Neural crest cell (in vitro differentiated cells): ENCODE measurements at places on chromosomes 5 and 9.

DNA sequence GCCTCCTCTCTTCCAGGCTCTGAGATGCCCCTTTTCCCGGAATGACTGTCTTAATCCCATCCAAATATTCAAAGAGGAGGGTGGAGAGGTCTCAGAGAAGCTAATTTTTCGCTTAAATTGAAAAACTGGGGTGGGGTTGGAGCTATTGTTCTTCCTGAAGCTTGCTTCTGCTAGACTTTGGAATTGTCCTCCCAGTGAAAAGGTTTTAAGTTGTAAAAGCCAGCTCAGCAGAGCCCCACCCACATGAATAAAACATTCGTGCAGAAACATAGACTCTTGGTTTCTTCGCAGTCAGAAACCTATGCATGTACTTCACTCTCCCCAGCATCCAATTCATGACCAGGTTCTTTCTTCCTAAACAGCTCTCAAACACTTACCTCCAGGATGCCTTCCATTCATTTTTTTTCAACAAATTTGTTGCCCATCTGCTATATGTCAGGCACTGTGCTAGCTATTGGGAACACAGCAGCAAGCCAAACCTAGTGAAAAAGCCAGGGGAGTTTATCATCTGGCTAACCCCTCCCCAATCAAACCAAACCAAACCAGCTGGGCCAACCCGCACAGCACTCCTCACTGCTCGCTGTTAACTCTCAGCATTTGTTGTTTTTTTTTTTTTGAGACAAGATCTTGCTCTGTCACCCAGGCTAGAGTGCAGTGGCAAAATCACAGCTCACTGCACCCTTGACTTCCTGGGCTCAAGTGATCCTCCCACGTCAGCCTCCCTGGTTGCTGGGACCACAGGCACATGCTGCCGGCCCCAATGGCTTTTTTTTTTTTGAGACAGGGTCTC lies 37.9 kb upstream of the OCLN start:
- no peak for DNase-seq

DNA sequence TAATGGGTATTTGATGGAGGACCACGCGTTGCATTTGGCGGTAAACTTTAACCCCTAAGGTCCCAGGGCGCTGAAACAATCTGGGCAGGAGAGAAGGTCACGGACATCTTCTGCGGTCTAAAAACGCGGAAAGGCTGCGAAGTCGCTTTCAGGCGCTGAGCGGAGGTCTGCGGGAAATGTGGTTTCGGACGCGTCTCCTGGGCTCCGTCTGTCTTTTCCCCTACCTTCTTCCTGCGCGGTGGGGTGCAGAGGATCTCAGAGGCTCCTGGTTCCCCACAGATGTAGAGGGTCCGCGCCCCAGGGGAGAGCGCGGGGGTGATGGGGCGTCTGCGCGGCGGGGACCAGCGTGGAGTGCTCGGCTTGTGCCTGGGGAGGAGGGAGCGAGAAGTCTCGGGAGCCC lies 58.4 kb downstream of the ZNF510 start:
- no peak for DNase-seq

DNA sequence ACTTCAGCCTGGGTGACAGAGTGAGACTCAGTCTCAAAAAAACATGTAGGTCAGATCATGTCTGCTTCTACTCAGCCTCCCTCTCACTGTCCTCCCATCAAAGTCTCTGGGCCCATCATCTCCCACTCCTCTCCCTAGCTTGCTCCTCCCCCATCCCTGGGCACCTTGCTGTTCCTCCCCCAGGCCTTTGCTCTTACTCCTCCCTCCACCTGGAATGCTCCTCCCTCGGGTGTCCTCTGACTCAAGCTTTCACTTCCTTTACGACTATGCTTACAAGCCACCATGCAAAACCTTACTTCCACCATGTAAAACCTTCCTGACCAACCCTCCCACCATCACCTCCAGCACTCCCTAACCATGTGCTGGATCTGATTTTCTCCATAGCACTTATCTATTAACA lies 51.5 kb downstream of the MTMR12 start:
- DNase-seq = no peak

DNA sequence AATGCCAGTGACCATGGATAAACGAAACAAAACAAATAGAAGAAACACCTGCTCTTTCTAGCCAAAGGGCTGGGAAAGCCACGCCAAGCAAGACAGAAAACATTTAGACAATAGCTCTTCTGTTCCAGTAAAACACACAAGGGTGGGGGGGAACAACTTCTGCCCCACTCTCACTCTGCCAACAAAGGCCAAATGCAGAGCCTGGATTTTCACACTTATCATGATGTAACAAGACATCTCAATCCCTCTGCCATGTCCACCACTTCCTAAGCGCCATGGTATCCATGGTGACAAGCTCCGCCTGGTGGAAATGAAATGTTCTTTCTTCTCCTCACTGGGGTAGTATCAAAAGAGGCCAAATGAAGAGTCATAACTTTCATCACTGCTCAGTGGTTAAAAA lies 60.6 kb downstream of the DRD1 start:
- DNase-seq = peak; percentile 6

- no peak for DNase-seq
Measured at GRCh38 chr5:158461240-158461854, 602.4 kb upstream of the CLINT1 start.

DNA sequence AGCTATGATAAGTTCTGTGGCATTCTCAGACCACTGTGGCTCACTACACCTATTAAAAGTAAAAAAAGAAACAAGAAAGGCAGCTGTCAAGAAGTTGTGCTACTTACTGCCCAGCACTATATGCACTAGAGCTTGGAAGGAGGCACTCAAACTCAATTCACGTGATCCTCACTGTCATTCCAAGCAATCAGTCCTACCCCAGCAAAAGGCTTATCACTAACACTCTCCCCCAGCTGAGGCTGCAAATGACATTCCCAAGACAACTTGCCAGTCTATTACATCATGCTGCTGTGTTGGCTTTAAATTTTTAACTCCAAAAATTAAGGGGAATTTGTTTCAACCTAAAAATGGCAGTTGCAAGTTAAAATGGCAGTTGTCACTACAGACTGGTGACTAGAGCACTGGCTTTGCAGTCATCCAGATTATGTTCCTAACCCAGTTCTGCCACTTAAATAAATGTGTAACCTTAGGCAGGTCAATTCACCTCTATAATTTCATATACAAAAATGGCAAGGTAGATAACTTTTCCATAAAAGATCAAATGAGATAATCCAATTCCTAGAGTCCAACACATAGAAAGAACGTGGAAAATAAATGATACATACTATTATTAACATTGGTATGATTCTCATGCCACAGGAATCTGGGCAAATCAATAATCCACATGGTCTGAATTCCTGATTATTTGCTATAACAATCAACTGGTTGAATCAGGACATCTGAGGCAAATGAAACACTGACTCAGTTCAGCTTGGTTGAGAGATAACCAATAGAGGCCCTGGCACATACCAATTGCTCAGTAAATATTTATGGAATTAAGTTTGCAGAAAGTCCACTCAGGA lies 52.4 kb downstream of the FBXW11 start:
- no peak for DNase-seq

DNA sequence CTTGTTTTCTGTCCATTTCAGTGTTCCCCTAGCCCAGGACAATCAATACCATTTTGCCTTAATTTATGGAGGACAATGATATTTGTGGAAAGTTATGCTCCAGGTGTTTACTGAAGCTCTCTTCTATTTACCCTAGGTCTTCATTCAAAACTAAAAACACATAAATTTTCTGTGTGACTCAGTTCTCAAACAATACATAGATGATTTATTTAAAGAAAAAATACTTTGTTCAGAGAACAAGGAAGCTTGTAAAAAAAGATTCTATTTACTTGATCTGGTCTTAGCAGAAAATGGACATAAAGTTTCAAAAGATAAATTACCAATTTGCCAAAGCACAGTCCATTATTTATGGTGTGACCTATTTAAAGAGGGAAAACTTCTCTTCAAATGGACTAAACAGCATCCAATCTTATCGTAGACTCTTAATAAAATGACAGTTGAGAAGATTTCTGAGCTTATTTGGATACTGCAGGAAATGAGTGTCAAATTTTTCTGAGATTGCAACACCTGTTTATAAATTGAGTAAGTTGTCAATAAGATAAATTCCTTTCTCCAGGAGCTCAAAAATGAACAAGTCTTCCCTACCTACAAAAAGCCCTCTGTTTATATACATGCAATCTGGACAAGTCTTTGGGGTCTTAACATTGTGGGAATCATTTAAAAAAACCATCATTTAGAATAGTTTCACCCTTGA lies 627.2 kb downstream of the PSAT1 start:
- no peak for DNase-seq

- no peak for DNase-seq
Measured at GRCh38 chr5:142118155-142118686, 9.6 kb downstream of the NDFIP1 start.

DNA sequence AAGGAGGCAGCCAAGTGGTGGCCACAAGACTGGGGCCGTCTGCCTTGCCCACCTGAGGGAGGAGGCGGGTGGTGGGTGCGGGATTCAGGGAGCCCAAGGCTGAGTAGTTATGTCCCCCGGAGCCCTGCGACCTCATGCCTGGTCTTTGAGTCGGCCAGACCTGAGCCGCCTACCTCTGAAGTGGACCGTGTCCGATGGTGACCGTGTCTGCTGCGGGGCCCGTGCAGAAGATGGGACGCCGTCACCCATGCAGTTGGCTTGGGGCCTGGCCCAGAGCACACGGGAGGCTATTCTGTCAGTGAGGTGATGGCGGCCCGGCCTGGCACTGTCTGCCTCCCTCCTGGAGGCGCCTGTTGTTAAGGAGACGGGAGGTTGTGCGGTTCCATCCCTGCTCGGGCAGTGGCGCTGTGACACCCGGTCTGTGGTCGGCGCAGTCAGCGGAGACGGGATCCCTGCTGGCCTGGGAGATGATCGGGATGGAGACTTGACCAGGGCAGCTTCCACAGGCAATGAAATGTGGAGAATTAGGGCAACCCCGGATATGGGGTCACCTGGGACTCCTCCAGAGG lies 62.5 kb upstream of the FCN2 start:
- no peak for DNase-seq

- DNase-seq = no peak
Measured at GRCh38 chr9:82560457-82560904, 502.5 kb downstream of the RASEF start.

DNA sequence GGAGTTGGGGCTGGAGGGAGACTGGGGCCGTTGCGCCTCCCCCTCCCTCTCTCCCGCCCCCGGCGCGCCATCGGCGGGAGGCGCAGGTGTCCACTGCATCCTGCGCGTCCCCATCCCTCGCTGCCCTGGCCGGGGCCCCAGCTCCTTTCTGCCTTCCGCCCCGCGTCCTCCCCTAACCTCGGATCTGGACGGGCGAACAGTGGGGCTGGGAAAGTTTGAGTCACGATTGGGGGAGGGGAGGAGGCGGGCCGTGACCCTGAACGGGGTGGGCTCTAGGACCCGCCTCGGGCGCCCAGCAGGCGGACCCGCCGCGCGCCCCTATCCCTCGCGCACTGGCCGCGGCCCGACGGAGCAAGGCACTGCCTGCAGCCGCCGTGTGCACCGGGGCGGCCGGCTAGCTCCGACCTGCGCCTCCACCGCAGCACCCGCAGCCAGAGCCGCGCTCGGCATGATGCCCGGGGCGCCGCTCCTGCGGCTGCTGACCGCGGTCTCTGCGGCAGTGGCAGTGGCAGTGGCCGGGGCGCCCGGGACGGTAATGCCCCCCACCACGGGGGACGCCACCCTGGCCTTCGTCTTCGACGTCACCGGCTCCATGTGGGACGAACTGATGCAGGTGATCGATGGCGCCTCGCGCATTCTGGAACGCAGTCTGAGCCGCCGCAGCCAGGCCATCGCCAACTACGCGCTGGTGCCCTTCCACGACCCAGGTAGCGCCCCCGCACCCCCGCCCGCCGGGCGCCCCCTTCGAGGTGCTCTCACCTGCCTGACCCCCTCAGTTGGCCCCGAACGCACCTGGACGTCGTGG lies at the start of gene HMCN2:
TSS of gene HMCN2 (plus strand) at position 330 of the 805 bp plus-strand sequence. CDS start at position 449, 119 bp downstream.
- DNase-seq = peak; percentile 28

DNA sequence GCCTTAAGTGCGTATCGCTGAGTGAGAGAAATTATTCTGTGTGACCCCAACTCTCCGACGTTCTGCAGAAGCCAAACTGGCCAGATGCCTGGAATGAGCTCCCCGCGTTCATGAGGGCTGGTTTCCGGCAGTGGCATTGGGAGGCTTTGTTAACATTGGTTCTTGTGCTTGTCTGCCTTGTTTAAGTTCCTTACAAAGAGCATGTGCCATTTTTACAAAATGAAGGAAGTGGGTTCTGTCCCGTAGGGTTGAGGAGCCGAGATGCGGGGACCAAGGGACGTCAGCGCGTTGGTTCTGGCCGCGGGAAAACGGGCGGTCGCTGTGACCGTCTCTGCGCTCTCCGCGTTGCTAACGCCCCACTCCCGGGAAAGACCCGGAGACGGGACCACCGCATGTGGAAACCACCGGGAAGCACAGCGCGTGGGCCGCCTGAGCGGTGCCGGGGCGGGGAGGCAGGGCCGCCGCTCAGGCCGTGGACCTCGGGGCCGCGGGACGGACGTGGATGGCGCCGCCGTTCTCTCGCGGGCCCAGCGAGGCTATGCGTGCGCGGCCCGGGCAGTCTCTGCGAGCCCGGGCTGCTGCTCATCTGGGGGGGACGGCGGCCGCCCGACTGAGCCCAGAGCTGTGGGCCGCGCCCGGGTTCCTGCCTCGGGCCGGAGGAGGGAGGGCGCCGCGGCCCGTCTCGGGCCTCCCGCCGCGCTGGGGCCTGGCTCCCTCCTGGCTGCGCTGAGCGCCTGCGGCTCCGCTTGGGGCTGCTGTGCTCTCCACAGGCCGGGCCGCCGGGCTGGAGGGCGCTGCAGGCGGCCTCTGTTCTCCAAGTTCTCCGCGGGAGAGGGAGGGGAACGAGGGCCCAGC lies 13.4 kb downstream of the RABL6 start:
- no peak for DNase-seq

DNA sequence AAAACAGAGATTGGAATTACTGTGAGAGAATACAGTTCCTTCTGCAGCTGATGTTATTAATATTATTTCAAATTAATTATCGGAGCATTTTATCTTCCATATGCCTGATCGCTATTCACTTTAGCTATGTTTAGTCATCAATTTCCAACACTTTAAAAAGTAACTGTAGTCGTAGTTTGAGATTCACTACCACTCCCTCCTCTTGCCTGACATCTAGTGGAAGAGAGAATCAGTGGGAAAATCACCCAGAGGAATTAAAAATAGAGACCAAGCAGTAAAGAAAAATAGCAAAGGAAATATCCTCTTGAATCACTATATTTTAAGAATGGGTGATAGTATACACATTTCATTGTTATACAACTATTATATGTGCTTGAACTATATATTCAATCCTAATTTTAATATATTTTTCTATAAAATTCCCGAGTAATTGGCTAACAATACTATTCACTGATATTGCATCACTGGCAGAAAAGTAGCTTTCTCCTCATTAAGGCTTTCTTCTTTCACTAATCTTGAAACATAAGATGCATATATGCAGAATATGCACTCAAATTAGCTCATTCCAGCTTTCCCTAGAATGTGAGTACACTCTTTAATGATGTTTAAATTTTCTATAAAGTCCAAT lies 708.7 kb downstream of the CDH9 start:
- no peak for DNase-seq

GRCh38 chr9:92659601-92660000 lies 10.3 kb downstream of the IPPK start:
- peak; percentile 41 for DNase-seq

DNA sequence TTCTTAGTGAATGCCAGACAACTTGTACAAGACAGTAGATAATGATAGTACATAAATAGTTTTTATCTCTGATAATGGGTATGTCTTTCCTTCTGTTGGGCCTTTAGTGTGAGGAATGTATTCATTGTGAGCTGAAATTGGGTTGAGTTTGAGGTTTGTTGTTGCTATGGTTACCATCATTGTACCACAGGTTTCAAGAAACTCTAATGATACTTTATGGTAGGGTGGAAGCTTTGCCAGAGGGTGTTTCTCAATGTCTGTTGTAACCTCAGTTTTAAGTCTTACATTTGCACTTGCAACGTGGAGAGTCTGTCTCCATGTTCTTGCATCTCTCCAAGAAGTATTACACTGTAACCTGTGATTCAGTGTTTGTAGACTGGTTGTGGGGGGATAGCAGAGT lies 1550.1 kb downstream of the MAT2B start:
- DNase-seq = no peak
